ENCODE measurements at places on chromosomes 1 and 21.

GRCh38 chr1:227318016-227318852 is at the start of gene CDC42BPA:
TSS of gene CDC42BPA (minus strand) at chr1:227318492. CDS start at chr1:227317182, 1,310 bp downstream.
- DNase-seq = peak; percentile 22

DNA sequence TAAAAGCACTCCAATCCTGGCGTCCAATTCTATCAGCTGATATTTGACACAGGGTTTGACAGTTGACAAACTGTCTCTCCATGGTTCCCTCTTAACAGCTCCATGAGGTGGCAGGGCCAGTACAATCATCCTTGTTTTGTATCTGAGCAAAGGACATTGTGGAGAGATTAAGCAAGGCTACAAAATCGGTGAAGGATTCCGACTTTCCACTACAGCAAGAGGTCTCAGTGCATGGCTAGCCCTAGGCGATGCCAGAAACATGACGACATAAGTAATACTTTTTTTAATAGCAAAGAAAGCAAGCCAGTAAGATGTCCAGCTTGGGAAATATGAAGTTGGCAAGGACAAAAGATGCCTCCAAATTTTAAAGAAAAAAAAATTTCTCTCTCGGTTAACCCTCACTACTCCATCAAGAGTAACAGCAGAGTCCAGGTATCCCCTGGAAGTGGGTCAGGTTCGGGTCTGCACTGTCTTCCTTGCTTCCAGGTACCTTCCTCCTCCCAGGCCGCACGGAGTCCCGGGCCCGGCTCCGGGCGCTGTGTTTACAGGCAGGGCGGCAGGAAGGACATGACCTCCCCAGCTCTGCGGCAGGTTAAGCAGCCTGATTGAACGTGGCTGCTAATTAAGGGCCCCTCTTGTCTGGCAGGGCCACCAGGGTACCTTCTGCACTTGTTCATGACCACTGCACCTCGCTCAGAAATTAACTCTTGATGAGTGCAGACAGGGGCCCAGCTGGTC is 106.1 kb downstream of the SIM2 start:
- no peak for DNase-seq

GRCh38 chr1:195637539-195637938 is 970.7 kb downstream of the KCNT2 start:
- DNase-seq = no peak

GRCh38 chr1:54009406-54009805 is 8.6 kb downstream of the LDLRAD1 start:
- no peak for DNase-seq

DNA sequence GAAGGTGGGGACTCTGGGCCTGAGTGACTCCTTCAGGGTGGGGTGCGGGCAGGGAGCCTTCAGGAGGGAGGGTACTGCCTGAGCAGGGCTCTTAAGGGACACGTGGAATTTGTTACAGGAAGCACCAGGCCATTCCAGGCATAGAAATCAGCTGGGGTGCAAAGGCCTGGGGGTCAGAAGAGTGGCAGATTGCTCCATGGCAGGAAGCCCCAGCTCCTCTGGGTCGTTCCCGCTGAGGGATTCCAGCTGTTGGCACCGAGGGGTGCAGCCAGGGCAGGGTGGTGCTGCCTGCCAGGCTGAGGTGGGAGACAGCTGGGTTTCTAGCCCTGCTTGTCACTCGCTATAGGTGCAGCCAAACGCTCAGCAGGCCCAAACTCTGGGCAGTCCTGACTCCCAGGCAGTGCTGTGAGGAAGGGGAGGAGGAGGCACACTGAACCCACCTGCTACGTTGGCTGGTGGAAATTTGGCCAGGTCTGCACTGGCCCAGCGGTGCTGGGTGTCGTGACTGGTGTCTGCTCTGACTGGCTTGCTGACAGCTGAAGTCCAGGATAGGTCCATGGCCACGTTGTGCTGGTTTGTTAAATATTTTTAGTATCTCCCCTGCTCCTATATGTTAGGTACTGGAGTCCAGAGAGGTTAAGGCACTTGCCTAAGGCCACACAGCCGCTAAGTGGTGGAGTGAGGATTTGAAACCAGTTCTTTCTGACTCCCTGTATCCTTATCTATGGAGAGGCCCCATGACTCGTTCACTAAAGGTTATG is 19.3 kb downstream of the TNFRSF1B start:
- DNase-seq = no peak

DNA sequence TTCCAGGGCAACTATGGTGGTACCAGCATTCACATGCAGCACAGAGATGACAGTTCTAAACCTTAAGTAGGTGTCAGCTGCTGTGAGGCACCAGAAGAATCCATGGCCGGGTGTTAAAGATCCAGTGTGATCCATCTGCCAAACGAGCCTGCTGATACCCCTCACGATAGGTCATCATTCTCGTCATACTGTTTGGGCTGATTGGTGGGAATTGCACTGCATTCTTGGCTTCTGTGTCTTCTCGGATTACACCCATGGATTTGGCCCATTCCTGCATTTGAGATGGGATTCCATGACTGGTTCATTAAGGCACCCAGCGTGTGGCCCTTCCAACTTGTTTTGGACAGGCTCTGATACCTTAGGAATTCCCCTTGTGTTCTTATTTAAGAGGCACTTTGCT is 55.2 kb downstream of the ST6GALNAC3 start:
- no peak for DNase-seq

- no peak for DNase-seq
These were observed 37.6 kb downstream of the MATN1 start for GRCh38 chr1:30685796-30686165.

DNA sequence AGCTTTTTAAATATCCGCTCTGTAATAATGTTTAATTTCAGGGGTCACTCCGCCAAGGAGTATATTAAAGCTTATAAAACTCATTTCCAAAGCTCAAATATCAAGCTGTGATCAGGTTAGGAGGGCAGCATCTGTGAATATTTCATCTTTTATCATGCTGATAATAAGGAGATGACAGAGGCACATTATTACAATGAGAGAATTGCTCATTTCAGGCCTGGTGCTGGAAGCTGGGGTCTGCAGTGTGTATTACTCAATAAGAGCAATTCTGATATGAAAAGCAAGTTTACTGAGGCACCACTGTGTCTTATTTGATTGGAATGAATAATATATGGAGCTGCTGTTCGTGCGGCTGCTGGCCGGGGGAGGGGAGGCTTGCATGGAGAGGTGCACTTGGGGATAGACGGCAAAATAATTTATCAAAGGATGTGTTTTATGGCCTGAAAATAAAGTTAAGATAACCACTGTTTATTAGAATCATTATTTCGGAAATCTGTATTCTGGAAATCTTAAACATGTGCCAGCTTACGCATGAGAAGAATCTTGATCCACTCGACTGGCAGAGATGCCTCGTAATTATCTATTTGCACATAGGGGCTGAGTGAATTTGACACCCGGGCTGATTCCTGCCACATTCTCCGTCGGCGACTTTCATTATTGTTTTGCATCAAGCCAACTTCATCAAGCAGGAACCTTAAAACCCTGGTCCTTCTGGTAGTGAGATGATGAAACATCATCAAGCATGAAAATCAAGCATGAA is 173.2 kb downstream of the RRAGC start:
- no peak for DNase-seq

DNA sequence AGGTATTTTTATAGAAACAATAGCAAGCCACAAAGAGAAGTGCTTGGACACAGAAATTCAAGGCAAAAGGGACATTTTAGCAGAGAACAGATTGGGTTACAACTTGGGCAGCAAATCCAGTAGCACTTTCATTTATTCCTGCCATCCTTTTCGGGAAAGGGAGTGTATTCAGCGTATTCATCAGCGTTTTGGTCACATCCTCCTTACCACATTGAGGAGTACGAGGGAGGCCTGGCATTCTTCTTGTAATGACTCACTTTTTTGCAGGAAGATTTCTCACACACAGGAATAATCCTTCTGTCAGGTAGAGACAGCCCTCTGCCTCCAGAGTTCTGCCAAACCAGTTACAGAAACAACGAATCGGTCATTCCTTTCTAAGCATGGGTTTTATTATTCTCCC is 18.1 kb upstream of the FAM78B start:
- no peak for DNase-seq

DNA sequence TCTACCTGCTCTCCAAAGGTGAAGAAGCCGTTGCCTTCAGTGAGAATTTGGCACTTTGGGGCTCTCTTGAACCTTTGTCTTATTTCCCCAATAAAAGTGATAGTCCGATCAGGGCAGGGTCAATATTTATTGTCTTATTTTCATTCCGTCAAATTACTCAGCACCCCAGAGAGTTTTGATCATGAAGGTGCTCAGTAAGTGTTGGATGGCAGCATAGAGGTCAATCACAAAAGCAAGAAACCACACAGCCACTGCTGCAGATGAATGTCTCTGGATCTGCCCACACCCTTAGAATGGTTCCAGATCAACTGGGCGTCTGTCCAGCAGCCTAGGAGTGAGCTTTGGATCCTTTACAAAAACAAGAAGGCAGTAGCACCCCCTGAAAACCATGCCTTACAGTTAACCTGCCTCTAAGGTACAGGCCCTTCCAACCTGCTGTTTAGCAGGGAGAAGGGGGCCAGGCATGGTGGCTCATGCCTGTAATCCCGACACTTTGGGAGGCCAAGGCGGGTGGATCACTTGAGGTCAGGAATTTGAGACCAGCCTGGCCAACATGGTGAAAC is 97.3 kb downstream of the PSMG1 start:
- no peak for DNase-seq

DNA sequence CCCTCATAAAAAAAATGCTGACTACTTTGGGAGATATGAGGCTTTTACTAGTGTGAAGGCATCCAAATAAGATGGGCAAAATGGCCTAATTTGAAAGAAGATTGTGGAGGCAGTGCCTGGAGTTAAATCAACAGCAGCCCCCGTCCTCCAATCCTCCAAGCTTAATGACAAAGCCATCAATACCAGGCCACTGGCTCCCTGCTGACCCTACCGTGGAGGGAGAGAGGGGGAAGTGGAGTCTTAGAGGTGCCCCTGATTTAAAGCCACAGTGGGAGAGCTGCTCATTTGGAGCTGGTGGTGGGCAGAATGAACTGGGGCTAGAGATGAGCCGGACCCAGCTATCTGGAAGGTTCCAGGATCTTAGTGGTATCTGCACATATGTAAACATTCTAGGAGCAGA is 24.3 kb upstream of the KNCN start:
- no peak for DNase-seq

DNA sequence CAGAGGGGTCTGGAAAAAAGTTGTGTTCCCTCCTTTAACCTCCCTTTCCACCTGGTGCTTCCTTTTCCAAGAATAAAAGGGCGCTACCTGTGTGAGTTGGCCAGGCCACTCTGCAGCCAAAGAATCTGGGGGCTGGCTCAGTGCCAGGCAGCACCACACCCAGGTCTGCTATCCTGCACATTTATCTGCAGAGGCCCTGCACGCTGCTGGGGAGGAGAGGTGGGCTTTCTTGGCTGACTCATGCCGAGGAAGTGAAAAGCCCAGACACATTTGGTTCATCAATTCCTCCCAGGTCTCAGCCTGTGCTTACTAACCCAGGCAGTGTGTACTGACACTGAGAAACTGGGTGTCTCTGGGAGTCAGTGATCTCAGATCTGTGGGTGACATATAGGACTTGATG is 79.8 kb upstream of the F3 start:
- DNase-seq = no peak

- no peak for DNase-seq
These were observed 91.4 kb downstream of the PRKAB2 start for GRCh38 chr1:147080671-147081394.

DNA sequence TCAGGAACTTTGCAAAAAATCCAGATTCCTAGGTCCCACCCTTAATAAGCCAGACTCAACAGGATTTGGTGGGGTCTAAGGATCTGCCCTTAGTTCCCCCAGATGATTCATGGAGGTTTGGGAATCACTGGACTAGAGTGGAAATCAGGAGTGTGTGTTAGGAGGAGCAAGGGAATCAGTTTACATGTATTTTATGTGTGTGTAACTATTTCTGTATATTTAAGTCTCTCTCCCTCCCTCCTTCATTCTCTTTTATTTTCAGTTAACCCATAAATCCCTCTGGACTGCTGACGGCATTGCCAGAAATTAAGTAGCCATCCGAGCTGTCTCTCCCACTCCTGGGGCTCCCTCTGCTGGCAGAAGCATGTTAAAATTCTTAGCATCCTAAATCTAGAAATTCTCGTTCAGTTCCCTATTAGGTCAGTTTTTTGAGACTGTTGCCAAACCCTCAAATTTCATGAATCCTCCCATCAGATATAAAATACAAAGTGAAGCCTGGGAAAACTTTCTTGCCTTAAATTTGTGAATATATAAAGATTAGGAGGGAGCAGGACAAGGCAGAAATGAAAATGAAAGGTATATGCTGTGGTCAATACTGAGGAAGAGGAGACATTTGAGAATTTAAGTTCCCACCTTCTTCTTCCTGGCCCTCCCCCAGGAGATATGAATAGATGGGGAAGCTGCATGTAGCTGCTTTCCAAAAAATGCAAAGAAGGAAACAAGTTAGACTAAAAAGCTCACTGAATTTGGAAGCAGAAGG is 11.7 kb upstream of the HSD11B1 start:
- DNase-seq = peak; percentile 74

DNA sequence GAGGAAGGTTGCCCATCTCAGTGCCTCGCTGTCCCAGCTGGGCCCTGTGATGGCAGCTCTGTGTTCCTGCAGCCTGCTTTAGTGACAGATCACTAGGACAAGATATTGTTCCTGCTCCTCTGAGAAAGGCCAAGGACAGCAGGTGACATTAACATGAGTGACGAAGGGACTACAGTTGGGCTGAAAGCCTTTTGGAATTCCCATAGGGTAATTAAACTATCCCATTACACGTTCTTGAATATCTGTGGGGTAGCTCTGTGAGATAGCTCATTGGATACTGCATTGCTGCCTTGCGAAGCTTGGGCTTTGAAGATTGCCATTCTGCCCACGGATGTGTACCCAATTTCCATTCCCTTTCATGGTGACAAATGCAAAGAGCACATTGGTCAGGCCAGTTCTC is 78.2 kb upstream of the COA6 start:
- DNase-seq = no peak

- DNase-seq = no peak
These were observed 239.8 kb downstream of the SDCCAG8 start for GRCh38 chr1:243495442-243496186.

DNA sequence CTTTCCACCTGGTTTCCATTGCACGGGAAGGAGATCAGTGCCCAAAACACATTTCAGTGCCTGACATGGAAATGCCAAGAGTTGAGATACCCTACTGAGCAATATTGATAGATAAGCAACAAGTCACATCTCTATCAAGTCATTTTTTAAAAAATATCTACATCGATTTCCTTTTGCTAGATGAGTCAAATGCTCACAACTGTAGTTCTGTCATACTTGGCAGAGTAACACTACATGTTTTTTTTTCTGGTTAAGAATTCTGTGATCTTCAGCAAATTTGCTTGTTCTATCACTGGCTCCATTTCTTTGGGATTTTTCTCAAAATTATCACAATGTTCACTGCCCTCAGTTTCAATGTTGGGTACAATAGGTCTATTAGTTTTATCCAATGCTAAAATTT is 145.4 kb downstream of the ZC3H11B start:
- no peak for DNase-seq

DNA sequence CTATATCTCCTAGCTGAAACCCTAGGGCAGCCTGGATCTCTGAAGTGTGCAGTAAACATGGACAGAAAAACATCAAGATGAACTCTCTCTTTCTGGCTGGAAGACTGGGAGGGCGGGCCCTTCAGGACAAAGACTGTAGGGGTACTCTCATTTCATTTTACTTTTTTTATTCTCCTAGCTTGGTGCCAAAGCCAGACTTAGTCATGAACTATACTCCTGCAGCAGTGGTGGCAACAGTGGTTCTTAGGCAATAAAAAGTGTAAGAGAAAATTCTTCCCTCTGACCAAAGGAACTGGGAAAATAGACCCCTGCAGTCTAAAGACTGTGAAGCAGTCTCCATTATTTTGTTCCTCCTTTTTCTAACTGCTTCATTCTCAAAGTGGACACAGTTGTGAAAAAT is 213.8 kb upstream of the JUN start:
- no peak for DNase-seq
